ENCODE measurements at places on chromosomes 2 and 18. TPM values are rescaled to one million over a fixed set of nuclear protein-coding genes. Genes with fewer than 3 reads are reported as not detected.

GRCh38 chr18:6382963-6383362 is 31.7 kb downstream of the L3MBTL4 start:
- no peak for ATAC-seq

GRCh38 chr2:196166876-196167275 is 4.5 kb downstream of the STK17B start:
- peak; percentile 14 for ATAC-seq

DNA sequence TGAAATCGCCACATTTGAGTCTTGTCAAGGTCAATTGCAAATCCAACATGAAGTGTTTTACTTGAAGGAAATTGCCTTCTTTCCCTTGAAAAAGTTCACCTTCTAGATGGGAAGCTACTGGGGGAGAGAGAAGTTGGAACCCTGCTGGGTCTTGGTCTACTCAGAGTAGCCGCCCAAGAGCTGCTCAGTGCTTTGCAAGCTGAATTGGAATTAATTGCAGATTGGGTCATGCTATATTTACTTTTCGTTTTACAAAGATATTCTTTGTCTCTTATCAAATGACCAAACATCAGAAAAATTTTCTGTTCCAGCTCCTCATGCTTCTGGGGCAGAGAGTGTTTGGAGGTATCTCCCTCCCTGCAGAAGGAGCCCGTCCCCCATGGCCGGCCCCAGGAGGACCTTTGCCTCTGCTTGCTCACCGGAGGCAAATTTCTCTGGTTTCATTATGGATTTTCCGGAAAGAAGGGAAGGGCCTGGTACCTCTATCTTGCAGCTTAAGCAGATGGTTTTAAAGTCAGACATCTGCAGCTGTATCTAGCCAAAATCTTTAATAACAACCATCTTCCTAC is 289.7 kb downstream of the MYT1L start:
- ATAC-seq: no peak

GRCh38 chr18:2522112-2522511 is 49.2 kb downstream of the METTL4 start:
- no peak for ATAC-seq

The ACVR1C gene
- 2.8 TPM for total RNA-seq

DNA sequence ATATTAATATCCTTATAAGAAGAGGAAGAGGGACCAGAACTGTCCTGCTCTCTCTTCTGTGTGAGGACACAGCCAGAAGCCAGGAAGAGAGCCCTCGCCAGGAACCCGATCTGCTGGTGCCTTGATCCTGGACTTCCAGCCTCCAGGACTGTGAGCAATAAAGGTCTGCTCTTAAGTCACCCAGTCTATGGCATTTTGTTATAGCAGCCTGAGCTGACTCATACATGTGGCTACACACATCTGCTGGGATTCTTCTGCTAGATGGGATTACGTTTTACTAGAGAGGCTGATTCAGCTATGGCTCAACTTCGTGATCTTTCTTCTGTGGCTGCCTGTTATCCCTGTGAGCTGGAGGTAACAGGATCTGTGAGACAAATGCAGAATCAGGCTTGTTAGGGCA is 29.6 kb downstream of the ARL4C start:
- ATAC-seq: peak; percentile 41

The CD8B gene
- total RNA-seq: 0.63 TPM

DNA sequence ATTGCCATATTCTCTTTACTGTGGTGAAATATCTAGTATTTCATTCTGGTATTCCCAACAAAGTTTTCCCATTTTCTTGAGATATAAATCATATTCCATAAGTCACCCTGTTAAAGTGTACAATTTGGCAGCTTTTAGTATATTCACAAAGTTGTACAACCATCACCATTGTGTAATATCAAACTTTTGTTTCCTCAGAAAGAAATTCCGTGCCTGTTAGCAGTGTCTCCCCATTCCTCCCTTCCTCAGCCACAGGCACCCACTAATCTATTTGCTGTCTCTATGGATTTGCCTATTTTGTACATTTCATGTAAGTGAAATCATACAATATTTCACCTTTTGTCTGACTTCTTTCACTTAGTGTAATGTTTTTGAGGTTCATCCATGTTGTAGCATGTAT is 19.7 kb downstream of the NCOA1 start:
- ATAC-seq: no peak

The TMEM198 gene
- 3.7 TPM for total RNA-seq

DNA sequence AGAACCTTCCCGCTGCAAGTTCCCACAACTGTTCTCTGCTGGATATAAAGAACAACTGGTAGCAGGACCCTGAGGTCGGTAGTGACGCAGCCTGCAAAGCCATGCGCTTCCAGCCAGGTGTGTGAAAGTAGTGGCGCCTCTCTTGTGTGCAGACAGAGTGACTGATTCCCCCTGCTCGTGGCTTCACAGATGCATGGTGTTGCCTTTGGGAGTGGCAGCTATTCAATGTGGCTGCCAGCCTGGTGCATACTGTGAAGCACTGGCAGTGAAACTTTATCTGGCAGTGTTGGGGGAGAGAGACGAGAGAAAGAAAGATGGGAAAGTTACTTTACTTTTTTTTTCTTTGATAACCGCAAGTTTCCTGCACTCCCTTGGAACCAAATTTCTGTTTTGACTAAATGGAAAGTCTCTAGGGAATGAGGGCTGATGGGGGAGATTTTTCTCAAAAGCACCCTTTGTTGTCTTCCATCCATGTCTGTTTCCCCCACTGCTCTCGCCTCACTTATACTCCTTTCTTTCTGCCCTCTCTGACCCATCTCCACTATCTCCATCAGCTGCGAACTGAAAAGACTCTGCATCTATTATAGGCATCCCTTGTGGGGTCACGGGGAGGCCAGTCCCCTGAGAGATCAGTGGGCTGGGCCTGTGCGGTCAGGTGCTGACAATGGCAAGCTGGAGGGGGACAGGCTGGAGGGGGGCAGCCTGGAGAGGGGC is 90.0 kb upstream of the TNP1 start:
- no peak for ATAC-seq

GRCh38 chr2:79820281-79820680 is 307.4 kb downstream of the CTNNA2 start:
- ATAC-seq: no peak

- ATAC-seq: no peak
Observed at GRCh38 chr18:59484561-59485328, 125.7 kb upstream of the LMAN1 start.

DNA sequence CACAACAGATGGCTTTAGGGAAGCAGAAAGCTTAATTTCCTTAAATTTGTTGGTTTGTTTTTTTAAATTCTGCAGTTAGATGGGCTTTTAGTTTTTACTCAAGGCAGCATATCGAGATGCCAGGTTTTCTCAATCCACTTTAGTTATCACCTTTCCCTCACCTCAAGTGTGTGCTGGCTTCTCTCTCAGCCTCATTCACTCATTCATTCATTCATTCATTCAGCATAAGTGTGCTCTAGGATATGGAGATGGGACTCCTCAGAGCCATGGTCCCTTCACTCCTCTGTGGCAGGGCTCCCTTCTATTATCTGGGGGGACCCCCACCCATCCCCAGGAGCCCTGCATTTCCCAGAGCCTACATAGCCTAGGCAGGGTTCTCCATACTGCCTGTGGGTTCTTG is 19.0 kb downstream of the VIL1 start:
- no peak for ATAC-seq

The CPO gene
- total RNA-seq: not detected

- ATAC-seq: no peak
Observed at GRCh38 chr2:142930835-142931398, 53.5 kb downstream of the KYNU start.

GRCh38 chr2:9167718-9168657 is 38.6 kb upstream of the ASAP2 start:
- no peak for ATAC-seq

- no peak for ATAC-seq
Observed at GRCh38 chr2:237264480-237265219, 149.3 kb downstream of the COL6A3 start.

DNA sequence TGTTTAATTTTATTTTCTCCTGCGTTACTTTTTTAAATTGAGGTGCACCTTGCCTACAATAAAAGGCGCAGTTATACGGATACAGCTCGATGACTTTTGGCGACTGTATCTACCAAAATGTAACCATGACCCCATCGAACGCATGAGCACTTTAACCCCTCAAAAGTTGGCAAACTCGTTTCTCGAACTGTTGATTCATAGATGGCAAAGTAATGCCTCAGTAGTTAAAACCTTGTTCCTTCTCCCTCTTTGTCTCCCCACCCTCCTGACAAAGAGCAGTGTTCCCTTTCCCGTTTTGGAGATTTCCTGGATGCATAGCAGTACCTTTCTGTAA is 577 bp downstream of the MOGAT1 start:
- no peak for ATAC-seq

The TMEM150A gene
- 3.3 TPM for total RNA-seq

DNA sequence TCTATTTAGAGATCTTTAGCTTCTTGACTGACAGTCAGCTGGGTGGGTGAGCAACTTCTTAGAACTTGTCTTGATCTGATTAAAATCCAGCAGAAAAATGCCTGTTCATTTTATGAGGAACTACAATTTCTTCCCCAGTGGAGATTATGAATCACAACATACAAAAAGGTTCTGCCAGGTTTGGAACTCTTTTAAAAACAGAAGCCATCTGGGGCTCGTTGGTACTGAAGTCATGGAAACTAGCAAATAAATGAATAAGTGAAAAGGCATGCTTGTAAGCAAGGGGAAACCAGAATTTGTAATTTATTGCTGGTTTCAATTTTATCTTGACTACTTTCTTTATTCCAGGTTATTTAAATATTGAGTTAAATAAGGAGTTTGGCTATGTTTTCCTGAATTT is 767.4 kb downstream of the MBD2 start:
- no peak for ATAC-seq

GRCh38 chr18:35861367-35862118 is 110.9 kb upstream of the RMP24 start:
- ATAC-seq: peak; percentile 51

GRCh38 chr2:69517410-69517809 is 80.2 kb upstream of the NFU1 start:
- no peak for ATAC-seq

DNA sequence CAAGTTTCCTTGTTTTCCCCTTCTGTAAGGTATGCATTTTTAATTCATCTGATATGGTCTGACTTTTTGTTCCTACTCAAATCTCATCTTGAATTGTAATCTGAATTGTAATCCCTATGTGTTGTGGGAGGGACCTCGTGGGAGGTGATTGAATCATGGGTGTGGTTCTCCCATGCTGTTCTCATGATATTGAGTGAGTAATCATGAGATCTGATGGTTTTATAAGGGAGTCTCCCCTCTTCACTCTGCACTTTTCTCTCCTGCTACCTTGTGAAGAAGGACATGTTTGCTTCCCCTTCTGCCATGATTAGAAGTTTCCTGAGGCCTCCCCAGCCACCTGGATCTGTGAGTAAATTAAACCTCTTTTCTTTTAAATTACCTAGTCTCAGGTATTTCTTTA is 476.1 kb downstream of the LPIN1 start:
- ATAC-seq: peak; percentile 83

The FBXO48 gene
- total RNA-seq: 2.0 TPM

The COBLL1 gene
- total RNA-seq: 0.48 TPM

The ARHGAP25 gene
- total RNA-seq: 95.9 TPM

GRCh38 chr2:121562269-121563176 is 31.8 kb downstream of the RNU4ATAC start:
- ATAC-seq: no peak

DNA sequence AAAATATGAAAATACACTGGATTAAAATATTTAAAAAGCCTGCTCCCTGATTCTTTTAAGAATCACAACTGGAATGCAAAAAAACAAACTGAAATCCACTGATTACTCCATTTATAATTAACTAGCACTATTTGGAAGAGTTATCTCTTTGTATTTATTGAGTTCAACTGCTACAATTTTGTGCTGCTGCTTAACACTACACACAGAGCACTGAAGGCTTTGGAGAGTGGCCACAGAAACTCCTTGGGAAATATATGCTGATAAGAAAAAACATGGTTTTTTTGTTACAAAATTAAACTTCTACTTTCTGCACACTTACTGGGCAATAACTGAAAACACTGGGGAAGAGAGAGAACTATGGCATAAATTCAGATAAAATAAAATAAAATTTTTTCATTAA is 19.8 kb upstream of the BZW1 start:
- ATAC-seq: no peak

The UGT1A8 gene
- total RNA-seq: not detected

The SPC25 gene
- 32.8 TPM for total RNA-seq

The OTX1 gene
- not detected for total RNA-seq

DNA sequence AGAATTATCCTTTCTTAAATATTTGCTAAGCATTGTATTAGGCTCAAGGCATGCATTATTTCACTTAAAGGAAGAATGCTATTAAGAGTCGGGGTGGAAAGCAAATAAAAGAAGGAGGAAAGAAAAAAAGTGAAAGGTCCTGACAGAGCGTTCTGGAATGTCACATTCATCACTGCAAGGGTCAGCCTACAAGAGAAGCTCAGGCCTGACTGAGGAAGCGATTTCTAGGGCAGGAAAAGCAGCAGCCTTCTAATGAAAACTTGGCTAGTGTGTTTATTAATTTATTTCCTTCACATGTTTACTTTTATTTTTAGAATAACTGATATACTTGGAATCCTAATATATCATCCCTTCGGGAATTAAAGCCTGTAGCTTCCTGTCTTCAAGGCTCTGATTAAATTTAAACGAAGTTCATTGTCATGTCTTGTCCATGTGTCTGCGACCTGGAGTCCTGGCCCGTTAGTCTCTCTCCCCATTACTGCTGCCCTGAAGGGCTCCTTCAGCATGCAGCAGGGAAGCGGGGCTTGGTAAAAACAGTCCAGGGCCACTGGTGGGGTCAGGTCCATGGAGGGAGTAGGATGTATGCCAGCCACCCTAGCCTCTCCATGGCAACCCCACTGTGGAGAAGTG is 119.2 kb upstream of the CCDC68 start:
- ATAC-seq: no peak

DNA sequence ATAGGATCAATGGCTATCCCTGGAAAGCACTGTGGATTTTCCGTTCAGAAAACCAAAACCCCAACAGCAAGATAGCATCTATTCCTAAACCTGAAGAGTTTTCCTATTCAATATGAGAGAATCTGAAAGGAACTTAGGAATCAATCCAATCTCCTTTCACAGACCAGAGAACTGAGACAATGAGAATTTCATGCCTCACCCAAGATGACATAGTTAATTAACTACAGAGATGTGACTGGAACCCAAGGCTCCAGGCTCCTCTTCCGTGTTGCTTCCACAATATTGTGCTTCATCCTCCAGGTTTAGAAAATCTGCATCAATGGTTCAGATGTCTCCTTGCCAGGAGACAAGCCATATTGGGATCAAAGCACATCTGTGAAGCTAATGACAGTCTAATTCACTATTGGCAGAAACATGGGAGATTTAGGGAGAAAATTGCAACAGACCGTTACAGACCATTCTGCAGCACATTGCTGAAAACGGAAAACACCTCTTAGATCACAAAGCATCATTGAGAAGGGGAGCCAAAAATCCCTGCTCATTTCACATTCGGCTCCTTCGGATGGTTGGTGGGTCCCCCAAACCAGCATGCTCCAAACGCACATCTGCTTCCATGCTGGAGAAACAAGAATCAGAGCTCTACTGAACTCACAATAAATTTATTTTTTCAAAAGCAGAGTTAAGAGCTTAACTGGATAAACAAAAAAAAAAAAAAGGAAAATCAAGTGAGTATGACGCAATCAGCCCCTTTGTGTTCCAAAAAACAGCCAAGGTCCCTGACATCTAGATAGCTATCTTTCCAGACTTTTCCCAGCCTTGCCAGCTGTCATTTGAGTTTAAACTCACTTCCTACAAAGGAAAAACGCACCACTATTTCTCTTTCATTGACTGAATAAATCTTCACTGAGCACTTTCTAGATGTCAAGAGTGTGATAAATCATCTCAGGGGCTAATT is 290.3 kb downstream of the C1D start:
- no peak for ATAC-seq
